Naive thymus-derived CD8-positive, alpha-beta T cell (primary cell): ENCODE measurements at places on chromosomes 6 and 20. TPM values are rescaled to one million over a fixed set of nuclear protein-coding genes. Genes with fewer than 3 reads are reported as not detected.

The DNMT3B gene
- 0.65 TPM for polyA plus RNA-seq

- no peak for DNase-seq
- H3K4me3 ChIP-seq = no peak overlapping the region
- H3K4me1 ChIP-seq = no peaks in the 10 kb centered on the region
- peaks cover 4% of the 10 kb centered on the region for H3K36me3 ChIP-seq
- no peaks in the 10 kb centered on the region for H3K27me3 ChIP-seq
Measured at GRCh38 chr6:139721954-139722353, 347.5 kb upstream of the CITED2 start.

DNA sequence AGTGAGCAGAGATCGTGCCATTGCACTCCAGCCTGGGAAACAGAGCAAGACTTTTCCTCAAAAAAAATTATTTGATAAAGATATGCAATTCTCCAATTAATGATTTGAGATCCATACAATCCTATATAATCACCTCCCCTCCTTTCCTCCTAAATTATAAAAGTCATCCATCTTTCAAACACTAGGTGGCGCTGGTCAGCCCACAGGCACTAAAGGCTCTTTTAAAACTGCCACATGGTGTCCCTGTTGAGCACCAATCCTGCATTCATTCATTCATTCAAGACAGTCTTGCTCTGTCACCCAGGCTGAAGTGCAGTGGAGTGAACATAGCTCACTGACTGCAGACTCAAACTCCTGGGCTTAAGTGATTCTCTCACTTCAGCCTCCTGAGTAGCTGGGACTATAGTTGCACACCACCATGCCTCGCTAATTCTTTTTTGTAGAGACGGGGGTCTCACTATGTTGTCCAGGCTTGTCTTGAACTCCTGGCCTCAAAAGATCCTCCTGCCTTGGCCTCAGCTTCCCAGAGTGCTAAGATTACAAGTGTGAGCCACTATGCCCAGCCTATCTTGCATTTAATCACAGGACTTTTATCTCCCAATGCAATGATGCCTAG, 58.7 kb upstream of the SLC2A12 start:
- no peak overlapping the region for H3K4me3 ChIP-seq
- peaks cover 14% of the 10 kb centered on the region for H3K27me3 ChIP-seq
- peak; percentile 51 for DNase-seq
- no peak overlapping the region for H3K27ac ChIP-seq
- H3K4me1 ChIP-seq = peaks cover 15% of the 10 kb centered on the region

The TAB2 gene
- 12.9 TPM for polyA plus RNA-seq

The TRIM40 gene
- not detected for polyA plus RNA-seq

The PCSK2 gene
- not detected for polyA plus RNA-seq

DNA sequence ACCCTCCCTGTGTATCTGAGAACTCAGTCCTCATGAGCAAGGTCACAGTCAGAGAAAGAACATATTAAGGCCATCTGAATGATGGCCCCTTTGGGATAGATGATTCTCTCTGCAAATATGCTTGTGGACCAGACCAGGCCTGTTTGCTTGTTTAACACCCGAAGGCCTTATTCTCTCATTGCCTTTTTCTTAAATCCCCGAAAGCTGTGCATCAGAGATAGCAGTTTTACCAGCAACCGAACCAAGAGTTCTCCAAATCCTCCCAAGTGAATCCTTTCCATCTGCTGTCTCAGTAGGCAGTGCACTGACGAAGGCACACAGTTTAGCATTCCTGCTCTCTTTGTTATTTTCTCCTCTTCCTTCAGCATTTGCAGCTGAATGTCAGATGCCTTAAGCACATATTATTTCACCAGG, 79.8 kb downstream of the TRMT6 start:
- DNase-seq = no peak
- H3K27ac ChIP-seq = no peak overlapping the region
- H3K4me1 ChIP-seq = no peaks in the 10 kb centered on the region
- no peak overlapping the region for H3K4me3 ChIP-seq

DNA sequence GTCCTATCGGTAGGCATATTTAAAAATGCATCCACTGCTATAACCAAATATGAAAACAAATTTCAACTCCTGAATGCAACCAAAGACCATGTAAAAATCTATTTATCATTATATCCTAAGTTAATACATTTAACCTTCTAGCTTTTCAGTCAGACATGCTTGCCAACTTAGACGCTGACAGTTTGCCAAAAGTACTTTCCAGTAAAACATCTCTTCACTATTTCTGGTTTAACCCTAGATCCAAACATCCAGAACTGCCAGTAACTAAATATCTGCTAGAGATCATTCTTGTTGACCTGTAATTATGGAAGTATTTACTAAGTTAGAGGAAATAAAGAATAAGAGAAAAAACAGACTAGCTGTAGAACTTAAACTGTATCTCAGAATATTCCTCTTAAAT, 210.2 kb upstream of the THEMIS start:
- peaks cover 5% of the 10 kb centered on the region for H3K36me3 ChIP-seq
- H3K27me3 ChIP-seq = no peaks in the 10 kb centered on the region
- DNase-seq = no peak
- H3K4me3 ChIP-seq = no peak overlapping the region
- H3K4me1 ChIP-seq = peaks cover 22% of the 10 kb centered on the region
- H3K27ac ChIP-seq = no peak overlapping the region
